ENCODE measurements at places on chromosomes 3 and 15.

DNA sequence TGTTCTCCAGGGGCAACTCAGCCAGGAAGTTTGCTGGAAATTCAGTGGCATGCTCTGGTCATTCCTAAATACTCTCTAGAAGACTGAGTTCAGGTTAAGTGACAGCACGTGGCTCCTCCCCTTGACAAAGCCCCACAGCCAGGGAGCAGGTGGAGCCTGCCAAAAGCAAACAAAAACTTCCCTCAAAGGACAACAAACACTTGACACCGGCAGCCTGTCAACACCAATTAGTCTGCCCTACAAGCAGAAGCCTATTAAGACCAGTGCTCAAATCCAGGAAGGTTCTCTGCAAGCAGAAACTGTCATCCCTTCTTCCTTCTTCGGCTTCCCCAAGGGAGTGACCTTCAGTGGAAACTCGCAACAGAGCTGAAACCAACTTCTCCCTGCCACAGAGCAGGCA lies 5.0 kb downstream of the MEX3B start:
- peak; percentile 92 for DNase-seq

DNA sequence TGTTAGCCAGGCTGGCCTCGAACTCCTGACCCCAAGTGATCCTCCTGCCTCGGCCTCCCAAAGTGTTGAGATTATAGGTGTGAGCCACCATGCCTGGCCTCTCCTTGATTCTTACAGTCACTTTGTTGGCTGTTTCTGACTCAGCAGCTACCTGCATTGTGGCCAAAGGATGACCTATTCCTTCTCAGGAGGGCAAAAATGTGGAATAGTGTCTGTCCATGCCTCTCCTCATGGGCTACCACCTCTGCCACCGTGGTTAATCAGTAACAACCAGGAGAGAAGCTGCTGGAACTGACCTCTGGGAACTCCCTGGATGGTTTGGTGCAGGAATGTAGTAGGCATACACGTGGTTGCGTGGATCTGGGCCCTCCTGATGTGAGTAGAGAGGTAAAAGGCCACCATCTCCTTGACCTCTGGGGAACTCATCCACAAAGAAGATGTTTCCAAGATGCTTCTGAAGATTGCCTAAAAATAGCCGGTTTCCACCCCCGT lies 63.3 kb downstream of the FLNB start:
- no peak for DNase-seq

GRCh38 chr3:41248525-41248924 lies 49.2 kb downstream of the CTNNB1 start:
- DNase-seq, result no peak

DNA sequence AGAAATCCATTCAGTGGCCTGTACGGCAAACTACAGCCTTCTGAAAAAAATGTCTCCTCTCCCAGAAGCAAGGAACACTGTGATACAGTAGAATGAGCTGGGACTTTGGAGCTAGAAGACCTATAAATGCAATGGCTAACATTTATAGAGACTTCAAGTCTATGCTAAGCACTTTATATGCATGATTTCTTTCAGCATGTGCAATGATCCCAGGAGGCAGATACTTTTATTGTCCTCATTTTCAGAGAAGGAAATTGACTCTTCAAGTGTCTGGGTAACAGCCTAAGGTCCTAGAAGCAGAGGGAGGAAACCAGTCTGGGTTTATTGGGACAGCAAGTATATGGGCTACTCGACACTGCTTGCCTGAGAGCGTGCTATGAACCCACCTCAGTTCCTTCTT lies 140.9 kb downstream of the ALDH1A2 start:
- no peak for DNase-seq

DNA sequence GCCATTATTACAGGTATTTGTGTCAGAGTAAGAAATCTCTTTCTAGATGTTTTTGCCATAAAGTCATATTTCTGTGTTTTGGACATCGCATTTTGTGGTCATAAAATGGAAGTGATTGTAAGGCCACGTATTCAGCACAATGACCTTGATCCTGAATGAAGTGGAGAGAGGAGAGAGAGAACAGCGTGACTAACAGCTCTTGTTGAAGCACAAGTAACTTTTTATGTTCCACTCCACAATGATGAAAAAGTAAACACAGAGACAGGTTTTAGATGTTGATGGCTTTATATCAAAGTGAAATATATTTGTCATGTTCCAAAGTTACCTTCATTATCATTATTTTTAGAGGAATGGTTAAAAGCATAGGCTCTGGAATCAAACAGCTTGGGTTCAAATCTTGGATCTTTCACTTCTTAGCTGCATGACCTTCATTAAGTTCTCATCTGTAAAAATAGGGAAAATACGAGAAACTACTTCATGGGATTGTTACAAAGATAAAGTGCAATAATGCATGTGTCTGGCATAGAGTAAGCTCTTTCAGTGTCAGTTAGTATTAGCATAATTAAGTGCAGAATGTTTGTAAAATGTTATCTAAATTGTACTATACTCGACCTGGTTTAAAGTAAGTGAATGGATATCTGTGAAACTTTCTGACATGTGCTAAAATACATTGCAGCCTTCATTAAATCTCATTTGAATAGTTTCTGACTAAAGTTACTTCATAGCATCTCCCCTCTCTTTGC lies 341.5 kb upstream of the DNAJC19 start:
- no peak for DNase-seq

- DNase-seq, result no peak
Measured at GRCh38 chr3:46926871-46927717, 49.5 kb downstream of the CCDC12 start.

DNA sequence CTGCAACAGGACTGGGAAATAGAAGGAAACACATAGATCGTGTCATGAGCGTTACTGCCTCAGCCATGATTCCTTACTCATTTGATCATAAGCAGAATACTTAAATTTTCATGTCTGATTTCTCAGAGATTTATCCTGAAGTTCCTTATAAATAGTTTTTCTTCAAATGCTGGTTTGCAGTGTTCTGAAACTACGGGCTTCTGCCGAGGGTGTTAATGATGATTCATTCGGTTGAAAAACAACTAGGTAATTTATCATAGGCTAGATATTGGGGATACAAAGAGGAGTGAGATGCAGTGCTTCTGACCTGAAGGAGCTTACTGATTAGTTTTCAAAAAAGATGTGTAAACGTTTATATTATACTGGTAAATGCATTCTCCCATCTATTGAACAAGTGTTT lies 428.9 kb downstream of the NLGN1 start:
- no peak for DNase-seq

DNA sequence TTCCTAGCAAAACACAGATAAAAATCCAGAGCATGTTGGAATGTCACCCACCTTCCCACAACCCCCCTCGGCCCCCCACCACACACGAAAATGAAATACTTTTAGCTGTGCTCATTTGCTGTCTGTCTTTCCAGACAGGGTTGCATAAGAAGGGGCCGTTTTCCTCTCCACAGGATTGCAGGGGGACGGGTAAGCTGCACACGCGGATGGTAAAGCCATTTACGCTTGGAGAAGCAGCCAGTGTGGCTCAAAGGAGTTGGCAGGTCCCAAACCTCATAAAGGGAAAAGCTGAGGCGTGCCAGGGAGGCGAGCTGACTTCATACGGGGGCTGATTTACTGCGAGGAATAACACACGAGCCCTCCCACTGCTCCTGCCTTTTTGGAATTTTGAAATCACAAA lies 47.4 kb upstream of the ITGA11 start:
- no peak for DNase-seq

DNA sequence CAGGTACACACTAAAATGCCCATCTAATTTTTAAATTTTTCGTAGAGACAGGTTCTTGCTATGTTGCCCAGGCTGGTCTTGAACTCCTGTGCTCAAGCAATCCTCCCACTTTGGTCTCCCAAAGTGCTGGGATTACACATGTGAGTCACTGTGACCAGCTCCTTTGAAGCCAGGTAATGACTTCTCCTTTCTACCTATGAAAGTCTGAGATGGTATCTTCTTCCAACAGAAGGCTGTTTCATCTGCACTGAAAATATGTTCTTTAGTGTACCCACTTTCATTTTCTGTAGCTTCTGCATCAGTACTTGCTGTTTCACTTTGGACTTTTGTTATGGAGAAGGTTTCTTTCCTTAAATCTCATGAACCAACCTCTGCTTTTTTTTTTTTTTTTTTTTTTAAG lies 8.8 kb downstream of the OIP5 start:
- DNase-seq, result no peak

GRCh38 chr3:127734754-127735473 lies 62.2 kb downstream of the ABTB1 start:
- no peak for DNase-seq

GRCh38 chr3:181497358-181497757 lies 214.4 kb upstream of the SOX2 start:
- peak; percentile 28 for DNase-seq

- no peak for DNase-seq
Measured at GRCh38 chr3:24715171-24715792, 220.6 kb upstream of the THRB start.

DNA sequence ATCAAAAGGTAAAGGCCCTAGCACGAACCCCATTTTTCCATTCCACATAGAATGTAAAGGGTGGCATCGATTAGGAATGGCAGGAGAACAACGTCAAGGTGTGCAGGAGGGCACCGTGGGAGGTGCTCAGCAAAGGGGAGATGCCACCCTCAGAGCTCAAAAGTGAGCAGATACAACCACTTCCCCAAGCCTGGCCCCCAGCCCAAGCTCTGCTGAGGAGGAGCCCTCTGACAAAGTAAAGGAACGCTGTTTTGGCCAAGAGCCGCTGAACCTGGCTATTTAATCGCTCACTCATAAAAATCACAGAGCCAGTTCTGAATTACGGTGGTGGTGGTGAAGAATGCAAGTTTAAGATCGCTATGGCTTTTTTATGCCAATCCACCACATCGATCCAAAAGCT lies 12.4 kb downstream of the GNB5 start:
- no peak for DNase-seq

GRCh38 chr3:187807086-187807862 lies 62.0 kb upstream of the BCL6 start:
- no peak for DNase-seq

DNA sequence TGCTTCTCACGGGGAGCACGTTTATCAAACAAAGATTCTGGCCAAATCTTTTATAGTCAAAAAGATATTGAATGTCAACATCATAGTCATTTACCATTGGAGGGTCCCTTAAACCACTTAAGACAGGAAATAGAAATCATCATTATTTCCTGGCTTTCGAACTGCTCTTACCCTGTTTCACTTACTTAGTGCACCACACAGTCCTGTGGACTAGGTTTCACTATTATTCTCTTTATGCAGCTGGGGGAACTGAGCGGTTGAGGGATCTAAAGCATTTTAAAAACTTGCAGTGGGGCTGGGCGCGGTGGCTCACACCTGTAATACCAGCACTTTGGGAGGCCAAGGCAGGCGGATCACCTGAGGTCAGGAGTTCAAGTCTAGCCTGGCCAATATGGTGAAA lies 13.7 kb upstream of the TPRG1 start:
- no peak for DNase-seq
